Stimulated activated CD4-positive, alpha-beta T cell treated with anti-CD3 and anti-CD28 coated beads, Interleukin-2, amount 100 ng/mL, for 4 hours (primary cell): ENCODE measurements at places on chromosomes 13 and 19.

DNA sequence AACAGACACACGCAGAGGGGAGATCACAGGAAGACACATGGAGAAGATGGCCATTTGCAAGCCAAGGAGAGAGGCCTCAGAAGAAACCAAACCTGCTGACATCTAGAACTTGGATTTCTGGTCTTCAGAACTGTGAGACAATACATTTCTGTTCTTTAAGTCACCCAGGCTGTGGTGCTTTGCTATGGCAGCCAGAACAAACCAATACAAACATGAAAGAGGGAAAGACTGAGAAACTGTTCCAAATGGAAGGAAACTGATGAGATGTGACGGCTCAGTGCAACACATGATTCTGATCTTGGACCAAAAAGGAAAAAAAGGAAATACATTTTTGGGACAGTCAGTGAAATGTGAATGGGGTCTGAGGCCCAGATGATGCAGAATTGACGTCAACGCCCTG is 30.2 kb upstream of the SACS start:
- no peak for DNase-seq

- peak; percentile 47 for DNase-seq
Measured at GRCh38 chr19:42253245-42254088, 1.5 kb downstream of the ERF start.

GRCh38 chr19:38425222-38425809 is 703 bp downstream of the RASGRP4 start:
- DNase-seq = no peak

DNA sequence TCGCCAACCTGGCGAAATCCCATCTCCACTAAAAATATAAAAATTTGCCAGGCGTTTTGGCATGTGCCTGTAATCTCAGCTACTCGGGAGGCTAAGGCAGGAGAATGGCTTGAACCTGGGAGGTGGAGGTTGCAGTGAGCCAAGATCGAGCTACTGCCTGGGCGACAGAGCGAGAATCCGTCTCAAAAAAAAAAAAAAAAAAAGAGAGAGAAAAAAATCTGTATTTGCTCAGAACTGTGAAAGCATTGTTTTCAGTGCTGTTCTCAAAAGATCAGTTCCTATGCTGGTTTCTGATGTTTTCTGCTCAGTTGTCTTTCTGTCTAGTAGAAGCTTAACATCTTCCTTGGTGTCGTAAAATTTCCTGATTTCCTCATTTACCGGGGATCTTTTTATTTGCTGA is 2.5 kb downstream of the SF3A2 start:
- no peak for DNase-seq

DNA sequence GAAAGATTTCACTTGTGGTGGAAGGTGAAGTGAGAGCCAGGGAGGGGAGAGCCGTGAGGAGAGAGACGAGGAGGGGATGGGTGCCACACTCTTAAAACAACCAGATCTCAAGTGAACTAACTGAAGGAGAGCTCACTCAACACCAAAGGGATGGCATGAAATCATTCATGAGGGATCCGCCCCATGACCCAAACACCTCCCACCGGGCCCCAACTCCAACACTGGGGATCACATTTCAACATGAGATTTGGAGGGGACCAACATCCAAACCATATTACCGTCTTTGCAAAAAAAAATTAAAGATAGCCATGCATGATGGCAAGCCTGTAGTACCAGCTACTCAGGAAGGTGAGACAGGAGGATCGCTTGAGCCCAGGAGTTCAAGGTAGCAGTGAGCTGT is 34.9 kb upstream of the POP4 start:
- DNase-seq = no peak

DNA sequence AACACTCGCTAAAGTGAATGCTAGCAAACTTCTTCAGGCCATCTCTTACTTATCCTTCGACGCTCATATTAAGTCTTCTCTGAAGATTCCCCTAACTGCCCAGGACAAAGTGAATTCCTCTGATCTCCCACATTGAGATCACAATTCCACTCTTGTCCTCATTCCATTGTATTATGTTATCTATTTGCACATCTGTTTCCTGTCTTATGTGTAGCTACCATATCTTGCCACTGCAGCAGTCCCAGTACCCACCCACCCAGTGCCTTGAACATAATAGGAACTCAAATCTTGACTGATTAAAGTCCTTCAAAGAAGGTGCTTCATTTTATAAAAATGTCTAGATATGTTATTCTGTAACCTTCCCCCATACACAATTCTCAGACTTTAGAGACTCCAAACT is 702.3 kb downstream of the DIAPH3 start:
- no peak for DNase-seq
